KBM-7 (cell line): ENCODE measurements at places on chromosomes 2 and 18.

DNA sequence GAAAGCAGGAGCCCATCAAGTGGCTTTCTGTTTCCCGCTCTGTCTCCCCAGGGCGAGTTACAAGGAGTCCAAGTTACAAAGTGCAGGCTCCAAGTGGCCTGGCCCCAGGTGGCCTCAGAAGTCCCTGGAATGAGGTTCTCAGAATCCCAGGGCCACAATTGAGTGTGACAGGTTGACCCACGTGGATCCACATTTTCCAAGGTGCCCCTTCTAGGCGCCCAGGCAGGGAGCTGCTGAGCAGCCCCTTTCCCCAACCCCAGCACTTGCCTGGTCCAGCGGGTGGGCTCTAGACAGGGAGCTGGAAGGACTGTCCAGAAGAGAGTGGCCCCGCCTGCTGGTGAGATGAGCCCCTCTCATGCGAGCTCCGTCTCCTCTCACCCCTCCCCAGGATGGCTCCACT is 253.4 kb downstream of the CYP26B1 start:
- DNase-seq: no peak

- peak; percentile 84 for DNase-seq
Observed at GRCh38 chr2:74834792-74835755, 1.1 kb downstream of the HK2 start.

DNA sequence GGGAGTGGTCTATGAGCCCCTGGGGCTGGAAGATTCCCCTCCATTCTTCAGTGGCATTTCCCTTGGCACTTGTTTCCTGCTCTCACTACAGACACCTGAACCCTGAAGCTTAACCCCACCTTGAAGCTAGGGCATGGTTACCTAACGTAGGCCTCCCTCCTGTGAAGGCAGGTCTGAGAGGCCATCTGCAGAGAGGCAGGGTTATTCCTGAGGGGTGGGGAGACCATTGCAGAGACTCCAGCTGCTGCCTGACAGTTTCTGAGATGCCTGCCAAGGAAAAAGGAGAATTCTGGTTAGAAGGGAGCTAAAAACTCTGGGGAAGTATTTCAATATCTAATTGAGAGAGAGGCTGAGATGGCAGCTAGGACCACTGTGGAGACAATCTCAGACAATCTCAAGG is 119.3 kb upstream of the NDUFV2 start:
- no peak for DNase-seq

- no peak for DNase-seq
Observed at GRCh38 chr2:232997749-232998665, 15.0 kb downstream of the NGEF start.

DNA sequence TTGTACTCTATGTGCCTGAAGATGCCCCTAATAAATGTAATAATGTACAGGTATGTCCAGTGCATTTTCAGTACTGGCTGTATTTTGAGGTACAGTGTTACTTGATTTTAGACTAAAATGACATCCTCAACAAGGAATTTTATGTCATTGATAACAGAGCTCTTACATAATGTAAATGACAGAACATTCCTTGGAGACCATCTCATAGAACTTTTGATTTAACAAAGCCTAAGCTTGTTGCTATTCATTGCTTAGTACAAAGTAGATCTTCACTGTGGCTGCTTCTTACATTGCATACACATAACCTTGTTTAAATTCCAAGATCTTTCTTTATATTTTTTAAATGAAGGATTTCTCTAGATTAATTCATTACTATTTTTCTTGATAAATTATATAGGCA is 24.1 kb downstream of the DYNC1I2 start:
- no peak for DNase-seq

DNA sequence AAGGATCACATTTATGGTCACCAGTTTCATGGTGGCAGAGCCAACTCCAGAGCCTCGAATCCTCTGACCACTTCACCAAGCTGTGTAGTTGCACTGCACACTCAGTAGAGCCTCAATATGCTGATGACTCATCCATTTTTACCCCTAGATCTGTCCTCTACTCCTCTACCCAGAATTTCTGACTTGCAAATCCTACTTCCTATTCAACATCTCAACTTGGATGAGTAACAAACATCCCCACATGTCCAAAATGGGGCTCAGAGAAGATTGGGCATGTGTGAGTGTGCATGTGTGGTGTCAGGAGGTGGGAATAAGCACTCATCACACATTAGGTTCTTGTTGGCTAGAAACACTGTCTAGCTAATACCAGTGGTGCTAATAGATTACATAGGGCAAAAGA is 57.8 kb upstream of the IGFBP2 start:
- DNase-seq: no peak

GRCh38 chr2:53519918-53520841 is 247.4 kb upstream of the CHAC2 start:
- no peak for DNase-seq
